Activated CD4-positive, alpha-beta T cell treated with anti-CD3 and anti-CD28 coated beads, Interleukin-2, amount 50 U/mL, for 1 hour (primary cell): ENCODE measurements at places on chromosomes 16 and 17.

DNA sequence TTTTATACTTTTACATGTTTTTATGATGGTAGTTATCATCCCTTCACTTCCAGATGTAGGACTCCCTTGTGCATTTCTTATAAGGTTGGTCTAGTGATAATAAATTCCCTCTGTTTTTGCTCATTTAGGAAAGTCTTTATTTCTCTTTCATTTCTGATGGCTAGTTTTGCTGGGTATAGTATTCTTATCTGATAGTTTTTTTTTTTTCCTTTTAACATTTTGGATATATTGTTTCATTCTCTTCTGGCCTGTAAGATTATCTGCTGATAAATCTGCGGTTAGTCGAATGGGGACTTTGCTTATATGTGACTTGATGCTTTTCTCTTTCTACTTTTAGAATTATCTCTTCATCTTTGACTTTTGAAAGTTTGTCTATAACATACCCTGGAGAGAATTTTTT lies 153.1 kb upstream of the MPHOSPH6 start:
- DNase-seq, result no peak

- no peak for DNase-seq
Measured at GRCh38 chr17:18910881-18911280, 41.1 kb upstream of the SLC5A10 start.

- no peak for DNase-seq
Measured at GRCh38 chr16:87818533-87819161, 50.7 kb downstream of the SLC7A5 start.

DNA sequence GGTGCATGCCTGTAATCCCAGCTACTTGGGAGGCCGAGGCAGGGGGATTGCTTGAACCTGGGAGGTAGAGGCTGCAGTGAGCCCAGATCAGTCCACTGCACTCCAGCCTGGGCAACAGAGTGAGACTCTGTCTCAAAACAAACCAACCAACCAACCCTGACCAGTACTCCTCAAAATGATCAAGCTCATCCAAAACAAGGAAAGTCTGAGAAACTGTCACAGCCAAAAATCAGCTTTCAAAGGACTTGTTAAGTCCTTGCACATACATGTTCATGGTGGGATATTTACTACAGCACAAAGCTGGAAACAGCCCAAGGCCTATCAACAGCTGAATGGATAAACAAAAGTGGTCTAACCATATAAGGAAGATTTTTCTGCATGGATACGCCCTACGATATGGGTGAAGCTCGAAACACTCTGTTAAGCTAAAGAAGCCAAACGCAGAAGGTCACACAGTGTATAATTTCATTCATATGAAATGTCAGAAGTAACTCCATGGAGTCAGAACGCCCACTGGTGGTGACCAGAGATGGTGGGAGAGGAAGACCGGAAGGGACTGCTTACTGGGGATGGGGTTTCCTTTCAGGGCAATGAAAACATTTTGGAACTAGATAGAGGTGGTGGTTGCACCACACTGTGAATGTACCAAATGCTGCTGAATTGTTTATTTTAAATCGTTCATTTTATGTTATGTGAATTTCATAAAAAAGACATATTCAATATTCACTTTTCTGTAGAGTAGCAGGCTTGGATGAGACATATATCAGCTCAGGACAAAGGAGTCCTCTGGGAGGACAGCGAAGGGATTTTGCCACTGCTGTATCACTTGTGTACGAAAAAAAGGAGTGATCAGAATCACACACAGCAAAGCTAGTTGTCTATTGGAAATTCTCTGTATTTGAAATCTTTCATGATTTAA lies 17.7 kb downstream of the CCL17 start:
- no peak for DNase-seq

- no peak for DNase-seq
Measured at GRCh38 chr17:38873640-38874380, 4.0 kb downstream of the LASP1 start.

GRCh38 chr16:4334724-4335495 lies 16.2 kb downstream of the PAM16 start:
- DNase-seq, result no peak

GRCh38 chr16:49369651-49370611 lies 3.7 kb upstream of the C16orf78 start:
- DNase-seq, result no peak

- DNase-seq, result no peak
Measured at GRCh38 chr16:35302859-35303258, 1843.4 kb downstream of the TP53TG3F start.

DNA sequence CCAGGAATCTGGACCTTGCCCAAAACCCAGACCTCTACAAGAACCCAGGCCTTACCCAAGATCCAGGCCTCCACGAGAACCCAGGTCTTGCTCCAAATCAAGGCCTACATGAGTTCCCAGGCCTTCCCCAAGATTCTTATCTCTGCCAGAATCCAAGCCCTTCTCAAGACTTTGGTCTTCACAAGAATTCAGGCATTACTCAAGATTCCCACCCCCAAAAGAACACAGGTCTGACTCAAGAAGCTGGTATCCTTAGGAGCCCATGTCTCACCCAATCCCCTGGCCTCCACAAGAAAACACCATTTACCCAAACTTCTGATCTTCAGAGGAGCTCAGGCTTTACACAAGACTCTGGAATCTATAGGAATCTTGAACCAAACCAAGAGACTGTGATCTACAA lies 2.6 kb downstream of the SPEM3 start:
- DNase-seq, result no peak

DNA sequence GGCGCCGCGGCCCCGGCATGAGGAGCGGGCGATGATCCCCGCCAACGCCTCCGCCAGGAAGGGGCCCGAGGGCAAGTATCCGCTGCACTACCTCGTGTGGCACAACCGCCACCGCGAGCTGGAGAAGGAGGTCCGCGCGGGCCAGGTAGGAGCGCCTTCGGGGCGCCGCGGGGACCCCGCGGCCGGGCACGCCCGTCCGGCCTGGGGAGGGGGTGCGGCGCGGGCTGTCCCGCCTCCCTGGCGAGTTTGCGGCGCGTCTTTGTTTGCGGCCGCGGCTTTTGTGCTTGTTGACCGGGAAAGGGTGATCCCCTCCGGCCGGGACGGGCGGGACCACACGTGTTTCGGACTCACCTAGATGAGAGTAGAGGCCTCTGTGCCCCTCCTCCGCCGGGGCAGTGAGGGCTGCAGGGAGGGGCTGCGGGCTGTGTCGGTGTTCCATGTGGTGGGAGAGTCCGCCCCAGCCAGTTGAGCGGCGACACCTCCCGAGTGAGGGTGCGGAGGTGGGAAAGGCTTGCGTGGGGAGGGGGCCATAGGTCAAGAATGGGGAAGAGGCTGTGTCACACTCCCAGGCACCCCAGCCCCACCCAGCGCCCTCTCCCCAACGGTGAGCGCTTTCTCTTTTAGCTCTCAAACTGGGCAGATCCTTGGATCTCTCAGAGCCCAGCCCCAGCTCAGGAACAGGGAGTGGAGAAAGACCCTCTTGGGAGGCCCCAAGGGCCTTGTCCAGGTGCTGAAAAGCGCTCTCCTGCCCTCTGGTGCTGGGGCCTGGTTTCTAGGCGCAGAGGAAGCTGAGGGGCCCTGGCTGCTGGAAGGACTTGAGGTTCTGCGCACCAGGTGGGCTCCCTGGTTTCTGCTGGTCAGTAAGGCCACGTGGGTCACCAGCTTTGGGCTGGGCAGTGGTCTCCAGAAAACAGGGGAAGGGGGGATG lies 923 bp downstream of the ANKRD13B start:
- no peak for DNase-seq

DNA sequence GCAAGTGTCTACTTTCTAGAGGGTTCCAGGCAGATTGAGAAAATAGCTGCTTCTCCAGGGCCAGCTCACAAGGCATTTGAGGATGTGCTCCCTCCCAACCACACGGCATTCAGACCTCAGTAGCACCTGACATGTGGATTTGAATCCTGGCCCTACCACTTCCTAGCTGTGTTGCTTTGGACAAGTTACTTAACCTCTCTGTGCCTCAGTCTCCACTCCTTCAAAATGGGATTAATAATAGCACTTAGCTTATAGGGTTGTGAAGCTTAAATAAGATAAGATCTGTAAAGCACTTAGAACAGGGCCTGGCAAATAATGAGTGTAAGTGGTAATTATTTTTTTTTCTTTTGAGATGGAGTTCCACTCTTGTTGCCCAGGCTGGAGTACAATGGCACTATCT lies 21.0 kb upstream of the NOMO2 start:
- no peak for DNase-seq

DNA sequence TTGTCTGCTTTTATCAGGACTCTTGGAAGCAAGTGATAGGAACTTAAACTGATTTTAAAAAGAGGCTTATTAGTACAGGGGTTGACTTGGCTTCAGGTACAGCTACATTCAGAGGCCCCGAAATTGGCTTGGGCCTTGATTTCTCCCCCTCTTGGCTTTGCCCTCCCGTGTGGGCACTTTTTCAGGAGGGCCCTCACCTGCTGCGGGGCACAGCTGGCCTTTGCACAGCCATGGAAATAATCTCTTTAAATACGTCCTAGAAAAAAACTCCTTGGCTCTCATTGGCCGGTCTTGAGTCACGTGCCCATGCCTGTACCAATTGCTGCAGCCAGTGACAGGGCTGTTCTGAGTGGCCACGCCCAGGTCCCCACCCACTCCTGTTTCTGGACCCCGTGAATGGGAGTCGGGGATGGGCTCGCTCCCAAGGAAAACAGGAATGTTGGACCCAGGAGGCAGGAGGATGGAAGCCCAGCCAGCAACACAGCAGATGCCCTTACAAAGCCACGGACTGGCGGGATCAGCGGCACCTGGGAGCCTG lies 15.0 kb downstream of the CA5A start:
- DNase-seq, result no peak

DNA sequence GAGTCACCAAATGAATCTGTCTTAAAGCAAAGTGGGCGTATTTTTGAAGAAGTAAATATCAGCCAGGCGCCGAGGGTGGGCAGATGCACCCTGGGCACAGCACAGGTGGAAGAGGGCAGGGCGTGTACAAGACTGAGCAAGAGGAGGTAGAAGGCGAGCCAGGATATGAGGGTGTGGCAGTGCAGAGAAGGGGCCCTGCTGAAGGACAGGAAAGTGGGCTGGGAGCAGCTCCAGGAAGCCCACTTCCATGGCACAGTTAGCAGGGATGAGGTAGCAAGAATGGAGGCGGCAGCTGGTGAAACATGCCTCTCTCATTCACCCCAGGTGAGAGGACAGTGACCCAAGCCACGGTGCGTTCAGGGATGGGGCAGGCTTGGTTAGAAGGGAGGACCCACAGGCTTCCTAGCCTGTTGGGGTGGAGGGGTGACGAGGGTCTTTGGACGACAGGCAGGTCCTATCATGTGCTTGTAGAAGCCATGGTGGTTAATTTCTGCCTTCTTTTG lies 149.3 kb downstream of the CLEC16A start:
- DNase-seq, result no peak

GRCh38 chr16:89923640-89924296 lies 626 bp downstream of the TUBB3 start:
- no peak for DNase-seq

DNA sequence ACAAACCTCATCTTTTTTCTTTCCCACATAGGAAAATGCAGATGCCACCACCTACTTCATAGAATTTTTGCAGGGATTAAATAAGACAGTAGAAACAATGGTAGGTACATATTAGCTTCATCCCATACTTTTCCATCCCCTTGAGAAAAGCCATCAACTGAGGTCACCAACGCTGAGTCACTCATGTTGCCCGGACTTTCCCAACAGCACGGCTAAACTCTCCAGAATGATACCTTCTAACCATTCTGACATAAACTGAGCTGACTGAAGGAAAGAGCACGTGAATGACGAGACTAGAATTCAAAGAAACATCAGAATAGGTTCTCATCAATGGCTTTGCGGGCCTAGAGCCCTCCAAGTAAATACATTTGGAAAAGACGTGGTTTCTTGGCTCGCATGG lies 146.0 kb upstream of the RCVRN start:
- DNase-seq, result no peak

DNA sequence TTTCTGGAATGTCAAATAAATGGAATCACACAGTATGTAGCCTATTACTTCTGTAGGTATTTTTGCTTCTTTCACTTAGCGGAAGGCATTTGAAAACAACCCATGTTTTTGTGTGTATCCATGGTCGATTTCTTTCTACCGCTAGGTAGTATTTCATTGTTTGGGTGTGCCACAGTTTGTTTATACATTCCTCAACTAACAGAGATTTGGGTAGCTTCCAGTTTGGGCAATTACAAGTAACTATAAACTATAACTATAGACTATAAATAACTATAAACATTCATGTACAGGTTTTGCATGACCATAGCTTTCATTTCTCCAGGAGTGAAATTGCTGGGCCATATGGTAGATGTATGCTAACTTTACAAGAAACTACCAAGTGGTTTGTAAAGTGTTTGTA lies 40.1 kb downstream of the LYRM9 start:
- no peak for DNase-seq

GRCh38 chr16:76818606-76819181 lies 372.3 kb upstream of the MON1B start:
- no peak for DNase-seq

DNA sequence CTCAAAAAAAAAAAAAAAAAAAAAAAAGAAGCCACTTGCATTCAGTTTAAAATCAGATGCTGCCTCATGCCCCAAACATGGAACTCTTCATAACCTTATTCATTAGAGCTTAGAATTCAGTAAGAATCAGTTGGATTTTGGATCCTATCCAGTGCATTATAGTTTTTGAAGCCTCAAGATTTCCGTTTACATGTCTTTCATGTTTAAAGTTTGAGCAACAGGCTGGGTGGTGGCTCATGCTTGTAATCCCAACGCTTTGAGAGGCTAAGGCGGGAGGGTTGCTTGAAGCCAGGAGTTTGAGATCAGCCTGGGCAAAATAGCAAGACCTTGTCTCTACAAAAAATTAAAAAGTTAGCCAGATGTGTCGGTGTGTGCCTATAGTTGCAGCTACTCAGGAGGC lies 55.0 kb downstream of the SNTB2 start:
- DNase-seq, result no peak
